CD4-positive, alpha-beta T cell (primary cell): ENCODE measurements at places on chromosomes 11 and 22. TPM values are rescaled to one million over a fixed set of nuclear protein-coding genes. Genes with fewer than 3 reads are reported as not detected.

GRCh38 chr11:104146421-104146820, 17.5 kb downstream of the PDGFD start:
- no peak for DNase-seq
- H3K4me1 ChIP-seq: no peaks in the 10 kb centered on the region

Gene DEPDC7
- total RNA-seq: 2.9 TPM

DNA sequence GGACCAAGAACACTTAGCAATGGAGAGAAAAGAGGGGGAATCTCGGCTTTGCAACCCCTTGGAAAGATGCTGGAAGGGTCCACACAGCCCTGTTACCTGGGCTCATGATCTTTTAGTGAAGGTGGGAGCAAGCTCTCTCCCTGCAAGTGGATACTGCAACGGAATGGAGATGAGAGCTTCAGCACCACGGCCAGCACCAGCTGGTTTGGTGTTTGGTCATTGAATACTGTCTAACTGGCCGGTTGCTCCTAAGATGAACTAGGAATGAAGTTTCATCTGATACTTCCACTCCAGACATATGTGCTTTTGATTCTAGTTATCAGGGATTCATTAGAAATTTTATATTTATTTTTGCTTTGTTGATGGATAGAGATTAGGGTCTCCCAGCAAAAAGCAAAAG, 16.3 kb downstream of the HTR3A start:
- DNase-seq: no peak
- no peak overlapping the region for H3K27ac ChIP-seq
- H3K4me1 ChIP-seq: peaks cover 8% of the 10 kb centered on the region
- H3K27me3 ChIP-seq: peaks cover 7% of the 10 kb centered on the region

- peaks cover 4% of the 10 kb centered on the region for H3K27me3 ChIP-seq
- H3K27ac ChIP-seq: no peak overlapping the region
- no peak overlapping the region for H3K4me3 ChIP-seq
- H3K4me1 ChIP-seq: no peaks in the 10 kb centered on the region
- no peak for DNase-seq
Measured at GRCh38 chr11:19460718-19461405, 220.1 kb upstream of the E2F8 start.

DNA sequence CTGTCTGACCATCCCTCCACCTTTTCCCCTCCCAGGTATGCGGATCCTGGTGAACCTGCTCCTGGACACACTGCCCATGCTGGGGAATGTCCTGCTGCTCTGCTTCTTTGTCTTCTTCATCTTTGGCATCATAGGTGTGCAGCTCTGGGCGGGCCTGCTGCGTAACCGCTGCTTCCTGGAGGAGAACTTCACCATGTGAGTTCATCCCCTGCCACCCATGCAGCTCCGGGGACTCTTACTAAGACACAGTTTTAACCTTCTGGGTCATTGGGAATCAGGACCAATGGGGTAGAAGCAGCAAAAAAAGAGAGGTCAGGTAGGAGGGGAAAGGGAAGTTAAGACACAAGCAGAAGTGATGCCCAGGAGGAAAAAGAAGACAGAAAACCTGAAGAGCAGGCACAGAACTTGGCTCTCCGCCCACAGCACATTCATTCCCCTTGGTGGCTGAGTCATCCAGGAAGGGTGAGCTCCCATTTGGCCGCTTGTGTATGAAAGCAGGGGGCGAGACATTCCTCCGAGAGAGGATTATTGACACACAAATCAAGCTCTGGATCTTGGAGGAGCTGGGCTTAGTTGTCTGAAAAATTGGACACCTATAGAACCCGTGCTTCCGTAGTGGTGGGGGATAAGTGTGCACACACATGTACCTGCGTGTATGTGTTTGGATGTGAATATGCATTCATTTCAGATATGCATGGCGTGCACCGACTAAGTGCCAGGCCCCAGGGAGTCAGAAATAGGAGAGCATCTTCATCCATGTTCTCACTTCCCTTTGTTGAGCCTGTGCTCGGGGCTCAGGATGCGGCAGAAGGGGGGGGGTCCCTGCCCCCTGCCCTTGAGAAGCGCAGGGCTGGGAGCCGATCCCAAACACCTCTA, 64.2 kb downstream of the CACNA1I start:
- H3K27ac ChIP-seq: no peak overlapping the region
- no peak for DNase-seq
- H3K4me1 ChIP-seq: peaks cover 4% of the 10 kb centered on the region
- no peaks in the 10 kb centered on the region for H3K36me3 ChIP-seq
- no peaks in the 10 kb centered on the region for H3K27me3 ChIP-seq

DNA sequence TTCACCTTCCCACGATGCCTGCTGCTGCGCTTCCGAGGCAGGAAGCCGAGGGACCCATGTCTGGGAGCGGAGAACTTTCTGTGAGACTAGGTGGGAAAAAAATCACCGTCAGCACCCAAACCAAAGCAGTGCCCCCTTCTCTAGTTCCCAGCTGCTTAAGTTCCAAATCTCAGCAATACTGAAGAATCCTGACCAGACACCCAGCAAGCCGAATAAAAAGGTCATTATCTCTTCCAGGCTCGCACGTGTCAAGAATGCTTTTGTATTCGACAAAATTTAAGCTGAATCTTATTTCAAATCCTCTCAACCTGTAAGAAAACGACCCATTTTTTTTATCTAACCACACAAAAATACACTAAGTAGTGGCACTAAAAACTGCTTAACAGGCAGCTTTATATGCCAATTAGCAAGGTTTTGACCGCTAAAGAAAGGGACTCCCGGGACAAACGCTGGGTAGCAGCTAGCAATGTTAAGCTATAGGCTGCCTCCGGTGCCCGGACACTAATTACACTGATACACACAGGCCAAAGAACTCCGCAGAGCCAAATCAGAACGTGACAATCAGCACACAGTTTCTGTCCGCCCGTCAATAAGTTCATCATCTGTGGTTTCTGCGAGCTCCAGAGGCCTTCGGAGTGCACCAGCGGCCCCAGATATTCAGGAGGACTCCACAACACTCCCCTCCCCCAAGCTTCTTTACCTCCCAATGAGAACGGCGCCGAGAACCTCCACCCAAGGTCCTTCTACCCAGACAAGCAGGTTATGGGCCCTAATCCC, 728 bp downstream of the RPL3 start:
- peaks cover 65% of the 10 kb centered on the region for H3K4me1 ChIP-seq
- H3K4me3 ChIP-seq: peak overlapping the region; percentile 90
- DNase-seq: peak; percentile 31
- H3K36me3 ChIP-seq: peaks cover 48% of the 10 kb centered on the region
- H3K27me3 ChIP-seq: no peaks in the 10 kb centered on the region
- H3K27ac ChIP-seq: peak overlapping the region; percentile 88

Gene KRTAP5-10
- not detected for total RNA-seq

DNA sequence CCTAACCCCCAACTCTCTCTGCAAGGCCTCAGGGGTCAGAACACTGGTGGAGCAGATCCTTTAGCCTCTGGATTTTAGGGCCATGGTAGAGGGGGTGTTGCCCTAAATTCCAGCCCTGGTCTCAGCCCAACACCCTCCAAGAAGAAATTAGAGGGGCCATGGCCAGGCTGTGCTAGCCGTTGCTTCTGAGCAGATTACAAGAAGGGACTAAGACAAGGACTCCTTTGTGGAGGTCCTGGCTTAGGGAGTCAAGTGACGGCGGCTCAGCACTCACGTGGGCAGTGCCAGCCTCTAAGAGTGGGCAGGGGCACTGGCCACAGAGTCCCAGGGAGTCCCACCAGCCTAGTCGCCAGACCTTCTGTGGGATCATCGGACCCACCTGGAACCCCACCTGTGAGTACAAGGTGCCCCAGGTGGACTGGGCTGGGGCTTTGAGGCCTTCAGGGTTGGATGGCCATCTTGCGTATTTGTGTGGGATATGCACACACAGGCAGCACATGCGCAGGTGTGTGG, at the start of gene BEST1:
TSS of gene BEST1 (plus strand) at position 317 of the 513 bp plus-strand sequence. CDS start 1,456 bp downstream, outside the sequence.
- H3K4me3 ChIP-seq: no peak within 1 kb of the TSS
- no peak within 1 kb of the TSS for H3K27ac ChIP-seq
- no peak for DNase-seq
- H3K4me1 ChIP-seq: peaks cover 11% of the 10 kb centered on the region

Gene STX3
- 6.4 TPM for total RNA-seq

Gene POU2AF2
- not detected for total RNA-seq

DNA sequence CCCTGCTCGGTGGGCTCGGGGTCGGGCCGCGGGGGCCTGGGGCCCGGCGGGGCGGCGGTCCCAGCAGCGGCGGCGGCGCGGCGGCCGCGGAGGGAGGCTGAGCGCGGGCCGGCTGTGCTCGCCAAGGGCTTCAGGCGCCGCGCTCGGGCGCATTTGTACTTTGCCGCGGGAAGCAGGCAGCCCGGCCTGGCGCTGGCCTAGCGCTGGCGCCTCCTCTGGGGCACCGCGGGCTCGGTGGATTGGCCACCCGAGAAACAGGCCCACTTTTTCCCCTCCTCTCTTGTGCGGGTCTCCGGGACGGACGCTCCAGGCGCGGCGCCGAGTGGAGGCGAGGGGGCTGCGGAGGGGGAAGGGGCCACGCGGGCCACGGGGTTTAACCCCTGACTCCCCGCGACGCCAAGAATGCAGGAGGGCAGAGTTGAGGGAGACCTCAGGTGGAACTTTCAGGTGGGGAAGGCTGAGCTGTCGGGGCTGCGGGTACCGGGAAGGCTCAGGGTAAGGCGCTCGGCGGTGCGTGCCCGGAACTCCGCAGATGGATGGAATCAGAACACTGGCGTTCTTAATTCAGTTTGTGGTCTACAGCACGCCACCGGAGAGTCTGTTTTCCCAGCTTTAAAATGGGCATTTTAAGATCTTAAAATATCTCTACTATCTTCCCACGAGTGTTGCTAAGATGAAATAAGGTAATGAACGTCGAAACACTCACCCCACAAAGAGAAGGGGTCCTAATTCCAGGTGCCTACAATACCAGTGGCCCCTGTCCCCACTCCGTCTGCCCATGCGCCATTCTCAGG, at the start of gene CHRDL2:
TSS of gene CHRDL2 (minus strand) at position 126 of the 794 bp plus-strand sequence. CDS start 538 bp downstream, outside the sequence.
- no peaks in the 10 kb centered on the region for H3K36me3 ChIP-seq
- no peak for DNase-seq
- H3K4me3 ChIP-seq: no peak within 1 kb of the TSS
- no peak within 1 kb of the TSS for H3K27ac ChIP-seq

DNA sequence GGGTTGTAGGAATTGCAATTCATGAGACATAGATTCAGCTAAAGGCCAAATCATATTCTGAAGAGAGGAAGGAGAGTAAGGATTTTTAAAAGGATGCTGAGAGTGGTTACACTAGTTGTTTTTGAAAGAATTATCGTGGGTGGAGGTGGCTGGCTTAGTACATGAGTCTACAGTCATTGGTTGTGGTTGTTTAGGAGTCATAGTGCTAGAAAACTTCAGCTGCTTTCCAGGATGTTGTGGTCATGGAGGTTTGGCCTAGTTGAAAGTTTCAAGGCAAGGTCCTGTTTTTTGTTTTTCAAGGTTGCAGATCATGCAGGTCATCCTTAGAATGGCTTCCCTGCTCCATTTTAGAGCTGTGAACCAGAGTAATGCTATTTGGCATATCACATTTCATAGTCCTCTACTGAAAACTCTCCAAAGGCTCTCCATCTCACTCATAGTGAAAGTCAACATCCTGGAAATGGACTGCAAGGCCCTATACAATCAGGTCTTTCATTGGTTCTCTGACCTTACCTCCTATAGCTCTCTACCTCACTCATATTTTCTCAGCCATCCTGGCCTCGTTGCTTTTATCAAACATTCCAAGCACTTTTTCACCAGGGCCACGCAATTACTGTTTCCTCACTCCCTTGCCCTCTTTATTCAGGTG, 26.1 kb upstream of the ZBTB44 start:
- H3K4me3 ChIP-seq: no peak overlapping the region
- H3K4me1 ChIP-seq: peaks cover 10% of the 10 kb centered on the region
- no peak overlapping the region for H3K27ac ChIP-seq
- H3K27me3 ChIP-seq: no peaks in the 10 kb centered on the region
- H3K36me3 ChIP-seq: no peaks in the 10 kb centered on the region
